ENCODE measurements at places on chromosomes 1 and 21.

- no peak for DNase-seq
Observed at GRCh38 chr1:230215529-230215928, 148.5 kb downstream of the GALNT2 start.

GRCh38 chr1:227912866-227913265 is 34.9 kb downstream of the WNT9A start:
- no peak for DNase-seq

DNA sequence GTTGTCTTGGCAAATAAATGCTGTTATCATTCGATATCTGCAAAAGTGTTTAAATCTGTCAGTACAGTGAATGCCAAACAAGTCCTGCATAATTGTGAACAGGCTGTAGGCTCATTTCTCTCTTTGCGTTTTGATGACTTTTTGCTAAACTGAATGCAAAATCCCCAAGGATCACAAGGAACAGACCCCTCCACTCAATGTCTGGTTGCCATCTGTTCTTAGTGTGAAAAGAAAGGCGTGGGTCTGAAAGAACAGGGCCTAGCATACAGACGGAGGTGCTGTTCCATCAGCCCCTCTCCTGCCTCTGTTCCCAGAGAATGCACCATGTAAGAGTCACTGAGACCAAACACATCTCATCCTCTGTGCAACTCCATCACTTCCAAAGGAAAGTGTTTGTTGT is 40.4 kb downstream of the EIF2B3 start:
- DNase-seq: no peak

DNA sequence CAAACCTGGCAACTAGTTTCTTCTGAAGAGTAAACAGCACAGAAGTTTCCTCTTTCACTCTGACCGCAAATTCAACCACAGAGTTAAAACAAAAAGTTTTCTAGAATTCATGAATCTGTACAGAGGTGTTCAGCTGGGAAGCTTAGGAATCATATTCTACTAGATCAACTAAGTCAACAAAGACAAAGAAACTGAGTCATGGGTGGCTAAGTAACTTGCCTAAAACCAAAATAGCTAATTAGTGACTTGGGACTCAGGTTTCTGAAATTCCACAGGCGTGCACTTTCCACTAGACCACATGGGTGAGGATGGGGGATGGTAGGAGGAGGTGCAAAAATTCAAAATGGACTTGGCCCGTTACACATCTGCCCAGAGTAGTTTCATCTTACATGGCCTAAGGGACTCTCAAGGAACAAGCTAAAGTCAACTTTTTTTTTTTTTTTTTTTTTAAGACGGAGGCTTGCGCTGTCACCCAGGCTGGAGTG is 25.8 kb downstream of the PTPN14 start:
- no peak for DNase-seq

DNA sequence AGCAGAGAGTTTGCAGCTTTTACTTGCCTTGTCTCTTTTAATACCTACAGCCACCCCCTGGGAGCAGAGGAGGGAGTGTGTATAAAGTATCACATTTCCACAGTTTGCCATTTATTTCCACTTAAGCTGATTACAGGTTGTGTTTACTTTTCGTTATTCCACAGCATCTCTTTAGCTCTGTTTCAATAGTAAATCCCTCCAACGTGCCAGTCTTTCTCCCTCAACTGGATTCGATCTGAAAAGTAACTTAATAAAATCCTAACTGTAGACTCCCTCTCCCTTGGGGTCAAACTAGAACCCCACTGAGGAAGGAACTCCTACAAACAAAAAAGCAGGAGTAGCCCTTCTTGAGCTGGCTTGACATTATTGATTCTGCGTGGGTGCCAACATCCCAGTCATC is 3.1 kb upstream of the FCGR2A start:
- DNase-seq: no peak

GRCh38 chr1:89994231-89994804 is 592 bp upstream of the ZNF326 start:
- no peak for DNase-seq

DNA sequence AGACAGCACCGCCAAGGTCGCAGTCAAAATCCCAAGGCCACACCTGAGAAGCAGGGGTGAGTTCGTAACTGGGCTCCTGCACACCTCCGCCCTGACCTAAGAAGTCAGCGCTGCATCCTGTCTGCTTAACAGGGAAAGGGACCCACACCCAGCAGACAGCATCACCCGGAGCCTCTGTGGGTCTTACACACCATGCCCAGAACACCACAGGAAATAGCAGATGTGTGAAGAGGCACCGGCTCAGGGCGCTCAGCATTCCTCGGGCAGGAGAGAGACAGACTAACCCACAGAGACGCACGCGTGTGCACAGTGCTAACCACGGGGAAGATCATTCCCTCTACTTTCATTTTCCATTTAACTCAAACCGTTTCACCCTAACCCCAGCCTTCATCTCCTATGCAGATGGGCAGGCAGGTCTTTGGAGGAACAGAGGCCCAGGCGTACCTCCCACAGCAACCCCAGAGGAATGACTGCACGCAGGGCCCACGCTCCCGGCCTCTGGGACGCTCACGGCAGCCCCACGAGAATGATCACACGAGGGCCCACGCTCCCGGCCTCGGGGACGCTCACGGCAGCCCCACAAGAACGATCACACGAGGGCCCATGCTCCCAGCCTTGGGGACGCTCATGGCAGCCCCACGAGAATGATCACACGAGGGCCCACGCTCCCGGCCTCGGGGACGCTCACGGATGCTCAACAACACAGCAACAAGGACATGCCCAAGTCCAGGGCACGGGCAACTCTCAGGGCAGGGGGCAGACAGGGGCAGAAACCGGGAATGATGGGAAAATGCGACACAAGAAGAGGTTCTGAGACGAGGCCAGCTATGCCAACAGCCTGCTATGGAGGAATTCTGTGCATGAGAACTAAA is 20.9 kb downstream of the POFUT2 start:
- no peak for DNase-seq

- no peak for DNase-seq
Observed at GRCh38 chr1:160540859-160541233, 17.8 kb upstream of the SLAMF6 start.

DNA sequence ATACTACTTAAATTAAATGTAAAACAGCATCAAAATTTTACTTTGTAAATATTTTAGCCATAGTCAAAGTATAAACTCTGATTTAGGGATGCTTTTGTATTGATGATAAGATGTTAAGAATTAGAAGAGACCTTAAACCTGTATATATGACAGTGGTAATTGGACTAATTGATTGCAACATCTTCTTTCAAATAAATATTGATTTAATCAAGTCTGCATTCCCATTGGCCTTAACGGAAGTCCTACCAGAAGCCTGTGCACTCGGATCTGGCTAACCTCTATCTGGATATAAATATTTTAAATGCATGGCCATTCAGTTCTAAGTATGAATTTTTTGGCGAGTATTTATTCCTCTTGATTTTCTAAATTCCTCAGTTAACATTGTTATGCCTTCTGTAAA is 856.1 kb downstream of the USP25 start:
- no peak for DNase-seq

GRCh38 chr1:150472601-150473200 is 14.5 kb upstream of the TARS2 start:
- no peak for DNase-seq

DNA sequence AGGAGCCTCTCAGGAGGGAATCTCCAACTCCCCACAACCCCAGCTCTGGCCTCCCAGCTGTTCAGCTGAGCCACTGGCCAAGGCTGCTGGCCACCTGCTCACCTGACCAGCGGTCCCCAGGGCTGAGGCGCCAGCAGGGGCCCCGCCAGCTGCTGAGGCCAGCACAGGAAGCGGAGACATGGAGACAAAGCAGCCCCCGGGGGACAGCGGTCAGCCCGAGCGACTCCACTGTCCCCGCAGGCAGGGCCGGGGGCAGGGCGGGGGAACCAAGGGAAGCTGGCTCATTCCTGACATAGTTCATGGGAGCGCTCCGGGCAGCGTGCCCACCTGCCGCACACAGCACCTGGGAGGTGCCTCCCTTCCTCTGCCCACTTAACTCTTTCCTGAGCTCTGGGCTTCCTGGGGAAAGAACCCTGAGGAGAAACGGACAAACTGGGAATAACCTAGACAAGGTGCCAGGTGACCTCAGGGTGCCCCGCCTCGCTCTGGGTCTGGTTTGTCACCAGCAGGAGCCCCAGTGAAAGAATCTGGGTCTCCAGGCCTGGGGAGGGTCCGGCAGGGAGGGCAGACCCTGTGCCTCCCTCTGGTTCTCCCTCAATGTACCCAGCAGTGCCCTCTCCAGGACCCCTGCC is 10.7 kb downstream of the EPHA2 start:
- peak; percentile 74 for DNase-seq

DNA sequence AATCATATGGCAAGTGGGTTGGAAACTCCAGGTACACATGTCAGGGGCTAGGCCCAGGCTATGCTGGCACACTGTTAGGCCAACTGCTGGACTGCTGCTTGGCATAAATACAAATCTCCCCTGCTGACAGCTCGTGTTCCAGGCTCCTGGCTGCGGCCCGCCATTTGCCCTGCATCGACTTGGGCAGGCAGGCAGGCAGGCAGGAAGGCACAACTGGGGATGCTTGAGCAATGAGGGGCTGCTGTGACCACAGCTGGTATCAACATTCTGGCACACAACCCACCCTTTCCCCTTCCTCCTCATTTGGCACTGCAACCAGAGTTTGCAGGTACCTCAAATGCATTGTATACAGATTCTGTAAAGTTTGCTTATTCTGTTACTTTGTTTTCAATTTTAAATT is 53.2 kb downstream of the SAMSN1 start:
- no peak for DNase-seq

GRCh38 chr1:110617116-110617515 is 11.0 kb upstream of the KCNA2 start:
- DNase-seq: no peak

GRCh38 chr1:98030483-98030882 is 109.6 kb upstream of the DPYD start:
- DNase-seq: no peak

GRCh38 chr21:45026826-45027225 is 47.6 kb upstream of the ADARB1 start:
- no peak for DNase-seq

- peak; percentile 73 for DNase-seq
Observed at GRCh38 chr1:89589515-89589914, 43.4 kb upstream of the LRRC8C start.

- DNase-seq: no peak
Observed at GRCh38 chr1:20836230-20836629, 49.1 kb upstream of the HP1BP3 start.

DNA sequence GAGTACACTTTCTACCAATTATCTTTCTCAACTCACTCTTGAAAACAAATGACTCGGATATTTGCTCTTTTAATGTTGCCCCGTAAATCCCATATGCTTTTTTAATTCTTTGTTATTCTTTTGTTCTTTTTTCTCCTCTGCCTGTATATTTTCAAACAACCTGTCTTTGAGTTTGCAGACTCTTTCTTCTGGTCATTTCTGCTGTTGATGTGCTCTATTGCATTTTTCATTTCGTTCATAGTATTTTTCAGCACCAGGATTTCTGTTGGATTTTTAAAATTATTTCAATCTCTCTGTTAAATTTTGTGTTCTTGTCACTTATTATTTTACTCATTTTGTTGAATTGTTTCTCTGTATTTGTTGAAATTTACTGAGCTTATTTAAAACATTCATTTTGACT is 146.8 kb upstream of the B3GALT2 start:
- DNase-seq: no peak

GRCh38 chr1:65119951-65120350 is 28.1 kb upstream of the AK4 start:
- DNase-seq: no peak

- peak; percentile 69 for DNase-seq
Observed at GRCh38 chr1:40799351-40799867, 15.8 kb downstream of the KCNQ4 start.

- no peak for DNase-seq
Observed at GRCh38 chr1:34398241-34398915, 221.7 kb downstream of the C1orf94 start.

DNA sequence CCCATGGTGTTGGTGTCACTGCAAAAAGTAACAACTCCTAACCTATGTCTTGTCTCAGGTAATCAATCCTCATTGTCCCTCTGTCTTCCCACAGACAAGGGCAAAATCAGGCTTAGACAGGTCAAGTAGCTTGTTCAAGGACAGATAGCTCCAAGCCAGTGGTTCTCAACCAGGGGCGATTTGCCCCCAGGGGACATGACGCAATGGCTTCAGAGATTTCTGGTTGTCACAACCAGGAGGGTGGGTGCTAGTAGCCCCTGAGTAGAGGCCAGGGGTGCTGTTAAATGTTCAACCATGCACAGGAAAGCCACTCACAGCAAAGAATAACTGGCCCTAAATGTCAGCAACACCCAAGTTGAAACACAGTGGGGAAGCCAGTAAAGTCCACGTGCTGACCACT is 178.9 kb downstream of the RUNX1 start:
- DNase-seq: no peak

- DNase-seq: no peak
Observed at GRCh38 chr1:21268281-21269239, 21.7 kb downstream of the ECE1 start.

All from cardiac fibroblast (primary cell).